ENCODE measurements at places on chromosomes 5 and 9. TPM values are rescaled to one million over a fixed set of nuclear protein-coding genes. Genes with fewer than 3 reads are reported as not detected.

DNA sequence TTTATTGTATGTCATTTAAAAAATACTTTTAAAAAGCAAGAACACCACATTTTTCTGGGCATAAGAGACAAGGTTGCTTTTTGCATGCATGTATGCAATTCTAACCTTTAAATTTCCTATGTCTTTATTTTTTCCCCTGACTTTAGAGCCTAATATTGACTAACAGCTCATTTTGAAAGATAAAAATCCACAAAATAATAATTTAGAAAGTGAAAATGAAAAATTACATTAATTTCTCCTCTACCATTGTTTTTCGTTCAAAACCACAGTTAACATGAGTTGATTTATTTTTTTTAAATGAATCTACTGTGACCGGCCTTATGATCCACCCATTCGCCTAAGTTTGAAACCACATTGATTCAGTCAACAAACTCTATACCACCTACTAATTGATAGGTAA is 137.5 kb upstream of the CDKN2B start:
- DNase-seq, result no peak

DNA sequence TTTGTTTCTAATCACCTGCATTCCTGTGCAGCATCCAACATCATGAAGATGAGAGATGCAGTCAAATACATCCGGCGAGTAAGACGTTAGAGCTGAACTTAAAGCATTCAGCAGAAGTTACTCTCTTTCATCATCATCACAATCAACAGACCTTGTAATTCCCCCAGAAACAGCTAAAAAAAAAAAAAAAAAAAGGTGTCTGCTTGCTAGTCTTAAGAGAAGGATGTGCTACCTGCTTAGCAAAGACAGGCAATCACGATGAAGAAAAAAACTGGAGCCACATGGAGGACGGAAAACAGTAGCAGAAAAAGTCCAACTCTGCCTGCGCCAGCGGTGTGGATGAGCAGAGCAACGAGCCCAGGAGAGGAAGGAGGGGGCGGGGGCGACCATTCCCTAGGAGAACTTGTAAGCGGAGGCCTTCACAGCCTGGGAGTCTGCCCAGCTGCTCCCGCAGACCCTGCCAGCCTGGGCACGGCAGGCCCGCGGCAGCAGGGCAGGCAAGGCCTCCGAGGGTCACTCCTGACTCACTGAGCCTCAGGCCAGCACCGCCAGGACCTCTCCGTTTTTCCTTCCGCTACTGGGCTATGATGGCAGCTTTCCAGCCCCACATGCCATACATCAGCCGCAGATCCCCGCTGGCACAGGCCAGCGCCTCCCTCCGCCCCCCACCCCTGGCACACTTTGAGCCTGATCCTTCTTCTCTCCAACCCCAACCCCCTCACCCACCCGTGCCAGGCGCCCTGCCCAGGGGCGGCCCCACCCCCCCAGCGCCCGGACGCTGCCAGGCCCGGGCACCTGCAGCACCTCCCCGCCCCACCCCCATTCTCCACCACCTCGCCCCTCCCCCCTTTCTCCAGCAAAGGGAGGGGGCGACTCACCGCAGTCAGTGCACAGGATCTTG is 1.4 kb downstream of the NRG2 start:
- no peak for DNase-seq

GRCh38 chr5:79785983-79786382 is 96.3 kb downstream of the CMYA5 start:
- no peak for DNase-seq

GRCh38 chr5:170303549-170303948 is 6.0 kb upstream of the LCP2 start:
- no peak for DNase-seq

The TAS2R1 gene
- 0.18 TPM for polyA plus RNA-seq

DNA sequence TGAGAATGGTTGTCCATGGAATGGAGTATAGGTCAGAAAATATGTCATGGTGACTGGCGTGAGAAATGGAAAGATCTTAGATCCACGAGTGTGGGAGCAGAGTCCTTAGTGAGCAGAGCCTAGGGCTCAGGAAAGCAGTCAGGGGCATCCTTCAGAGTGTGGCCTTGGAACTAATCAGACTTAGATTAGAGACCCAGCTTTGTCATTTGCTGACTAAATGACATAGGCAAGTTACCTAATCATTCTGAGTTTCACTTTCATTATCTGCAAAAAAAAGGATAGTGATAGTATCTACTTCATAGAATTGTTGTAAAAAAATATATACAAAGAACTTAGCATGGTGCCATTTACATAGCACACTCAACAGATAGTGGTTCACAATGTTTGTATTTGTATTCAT is 24.3 kb upstream of the SLIT3 start:
- no peak for DNase-seq

DNA sequence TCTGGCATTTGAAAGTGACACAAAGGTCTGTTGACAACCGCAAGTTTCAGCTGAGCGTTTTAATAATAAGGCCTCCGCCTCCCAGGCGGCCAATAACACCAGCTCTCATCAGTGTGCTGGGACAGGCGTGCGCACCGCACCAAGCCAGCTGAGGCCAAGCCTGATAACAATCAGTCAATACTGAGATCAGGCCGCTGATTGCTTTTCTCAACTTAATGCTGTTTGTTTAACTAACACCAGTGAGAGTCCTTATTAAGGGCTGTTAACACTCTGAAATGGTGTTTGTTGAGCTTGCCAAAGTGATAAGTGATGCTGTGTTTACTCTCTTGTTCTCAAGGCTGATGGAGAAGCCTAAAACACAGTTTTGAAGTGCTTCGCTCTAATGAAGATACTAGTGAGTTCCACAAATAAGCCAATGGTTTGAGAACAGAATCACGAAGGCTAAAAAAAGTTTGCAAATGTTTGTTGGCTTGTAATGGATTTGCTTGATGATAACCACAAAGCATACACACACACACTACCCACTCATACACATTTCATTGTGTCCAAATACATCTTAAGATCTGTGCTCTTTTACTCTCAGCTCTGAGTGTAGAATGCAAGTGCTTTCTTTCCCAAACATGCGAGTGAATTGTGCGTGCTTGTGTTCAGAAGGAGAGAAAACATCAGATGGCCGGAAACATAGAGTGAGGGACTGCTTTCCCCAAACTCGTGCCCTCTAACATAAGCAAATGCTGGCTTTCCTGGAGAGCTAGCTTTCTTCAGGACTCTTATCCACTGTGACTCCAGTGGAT is 330.4 kb upstream of the KLF4 start:
- no peak for DNase-seq

GRCh38 chr9:131612851-131613250 is 67.5 kb downstream of the PRRT1B start:
- no peak for DNase-seq

GRCh38 chr9:117341151-117341550 is 73.7 kb downstream of the ASTN2 start:
- no peak for DNase-seq

Measured in muscle of arm (tissue), 14 donors.